Pulmonary artery endothelial cell (primary cell): ENCODE measurements at places on chromosomes 6 and 20. TPM values are rescaled to one million over a fixed set of nuclear protein-coding genes. Genes with fewer than 3 reads are reported as not detected.

Gene FAM184A
- total RNA-seq: 0.26 and 0.71 TPM in 2 replicates

Gene EDN3
- total RNA-seq: not detected in 2 replicates

Gene BMP5
- 0.11 TPM in 1 of 2 replicates, not detected in the other for total RNA-seq

Gene NRN1
- total RNA-seq: 1.7 and 4.2 TPM in 2 replicates

Gene VSX1
- total RNA-seq: not detected in 2 replicates

Gene CRISP2
- total RNA-seq: not detected in 2 replicates

DNA sequence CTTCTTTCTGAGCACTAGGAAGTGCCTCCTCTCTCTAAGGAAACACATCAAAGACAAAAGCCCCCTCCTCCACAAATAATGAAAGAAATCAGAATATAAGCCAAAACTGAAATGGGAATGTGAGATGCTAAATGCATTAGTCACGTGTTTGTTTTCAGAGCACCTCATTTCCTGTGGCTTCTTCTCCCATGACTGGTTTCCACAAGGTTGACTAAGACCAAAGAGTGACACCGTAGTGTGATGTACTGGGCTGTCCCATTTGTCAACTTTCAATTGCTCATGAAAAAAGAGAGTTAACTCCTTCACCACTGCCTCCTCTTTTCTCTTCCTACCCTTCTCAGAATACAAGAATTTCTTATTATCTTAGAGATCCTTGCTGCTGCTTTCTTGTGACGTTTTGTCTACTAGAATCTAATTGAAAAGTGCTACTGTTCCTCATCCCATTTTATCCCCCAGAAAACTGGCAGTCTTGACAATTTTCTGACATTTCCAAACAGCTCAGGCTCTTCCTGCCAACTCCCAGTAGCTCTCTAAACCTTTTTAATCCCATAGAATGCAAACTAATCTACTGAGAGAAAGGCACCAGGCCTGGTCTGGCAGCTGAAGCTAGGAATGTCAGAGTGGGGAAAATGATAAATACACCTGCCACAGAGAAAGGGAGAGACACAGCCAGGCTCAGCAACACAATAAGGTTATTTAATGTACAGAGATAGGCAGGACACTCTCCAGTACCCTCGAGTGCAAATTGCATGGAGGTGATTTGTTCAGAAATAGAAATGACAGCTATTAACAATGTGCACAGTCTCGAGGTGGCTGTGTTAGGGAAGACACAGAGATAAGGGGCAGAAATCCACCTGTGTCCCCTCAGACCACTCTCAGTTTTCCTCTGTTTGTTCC lies 671.7 kb upstream of the NRSN1 start:
- DNase-seq: no peak

- DNase-seq: no peak
Observed at GRCh38 chr20:43404878-43405277, 52.8 kb upstream of the SRSF6 start.

GRCh38 chr6:161434921-161435747 lies 161.3 kb upstream of the AGPAT4 start:
- no peak for DNase-seq

- no peak for DNase-seq
Observed at GRCh38 chr6:62272114-62272513, 13.9 kb downstream of the KHDRBS2 start.

DNA sequence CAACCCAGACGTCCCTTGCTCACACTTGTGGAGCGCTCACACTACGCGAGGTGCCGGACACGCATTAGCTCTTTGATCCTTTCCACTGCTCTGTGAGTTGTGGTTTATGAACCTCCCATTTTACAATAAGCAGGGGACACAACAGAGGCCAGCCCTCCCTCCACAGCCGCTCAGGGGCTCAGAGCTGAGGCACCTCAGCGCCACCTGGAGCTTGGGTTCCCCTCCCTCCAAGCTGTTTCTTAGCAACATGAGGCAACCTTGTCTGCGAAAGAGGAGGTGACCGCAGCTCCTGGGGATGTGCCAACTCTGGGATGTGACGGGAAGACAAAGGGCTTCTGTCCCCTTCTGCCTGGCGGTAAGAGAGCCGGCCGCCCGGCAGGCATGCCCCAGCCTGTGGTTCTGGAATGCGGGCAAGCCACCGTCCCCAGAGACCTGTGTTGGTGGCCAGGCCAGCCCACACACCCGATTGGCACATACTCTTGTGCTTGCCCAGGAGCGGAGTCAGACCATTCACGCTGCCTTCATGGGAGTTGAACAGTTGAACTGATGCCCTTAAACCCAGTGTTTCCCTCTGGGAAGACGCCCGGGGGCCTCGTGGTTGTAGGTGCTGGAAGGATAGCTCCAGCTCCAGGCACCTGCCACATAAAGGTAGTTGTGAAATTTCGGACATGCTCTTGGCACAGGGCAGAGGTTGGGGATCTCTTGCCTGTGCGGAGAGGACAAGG lies 44.5 kb downstream of the RBM38 start:
- DNase-seq: no peak

GRCh38 chr20:61861858-61862257 lies 203.8 kb downstream of the TAF4 start:
- no peak for DNase-seq

- DNase-seq: no peak
Observed at GRCh38 chr20:17059465-17059864, 167.4 kb upstream of the PCSK2 start.

GRCh38 chr6:137678451-137678850 lies 184.3 kb upstream of the OLIG3 start:
- DNase-seq: no peak

DNA sequence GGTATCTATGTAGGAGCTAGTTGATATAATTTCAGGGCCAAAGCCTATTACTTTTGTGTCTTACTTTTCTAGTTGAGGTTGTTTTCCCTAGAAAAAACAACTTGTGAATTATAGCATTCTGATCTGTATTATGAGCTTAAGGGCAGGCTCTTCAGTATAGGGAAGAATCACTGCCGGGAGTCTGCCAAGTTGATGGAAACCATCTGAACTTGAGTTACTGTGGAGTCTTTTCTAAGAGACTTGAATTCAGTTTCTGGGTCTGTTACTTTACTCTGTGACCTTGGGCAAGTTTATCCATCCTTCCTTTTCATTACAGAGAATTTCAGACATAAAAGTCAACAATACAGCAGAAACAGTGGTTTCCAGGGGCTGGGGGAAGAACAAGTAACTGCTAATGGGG lies 2.1 kb upstream of the CASS4 start:
- DNase-seq: no peak

DNA sequence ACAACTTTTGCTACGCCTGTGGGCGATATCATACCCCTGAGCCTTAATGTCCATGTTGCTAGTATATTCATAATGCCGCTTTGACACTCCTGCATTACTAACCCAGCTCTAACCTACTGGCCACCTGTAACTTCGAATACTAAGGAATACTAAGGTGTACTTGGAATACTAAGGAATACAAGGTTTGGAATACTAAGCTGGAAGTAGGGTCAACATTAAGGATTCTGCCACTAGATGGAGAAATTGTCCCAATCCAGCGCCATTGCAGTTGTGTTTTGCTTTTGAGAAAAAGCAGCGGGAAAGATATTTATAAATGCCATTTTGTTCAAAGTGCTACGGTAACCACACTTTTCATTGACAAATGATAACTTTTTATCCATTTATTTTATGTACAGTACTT lies 10.7 kb downstream of the TBXT start:
- DNase-seq: no peak

DNA sequence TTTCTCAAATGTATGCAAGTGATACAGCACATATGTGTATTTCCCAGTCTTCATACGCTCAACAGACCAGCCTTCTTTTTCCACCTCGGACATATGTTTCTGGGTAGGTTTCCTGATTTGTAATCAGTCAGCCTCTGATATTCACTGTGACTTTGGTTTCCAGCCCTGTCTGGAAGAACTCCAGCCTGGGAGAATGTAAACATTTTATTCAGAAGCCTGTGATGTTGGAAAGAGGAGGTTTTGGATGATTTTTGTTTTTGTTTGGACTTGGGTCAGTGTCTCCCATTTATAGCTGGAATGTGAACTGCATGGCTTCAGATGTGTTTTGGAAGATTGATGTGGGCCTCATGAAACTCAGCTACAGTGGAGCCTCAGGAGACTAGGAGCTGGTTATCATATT lies 172.2 kb upstream of the CENPW start:
- DNase-seq: no peak

DNA sequence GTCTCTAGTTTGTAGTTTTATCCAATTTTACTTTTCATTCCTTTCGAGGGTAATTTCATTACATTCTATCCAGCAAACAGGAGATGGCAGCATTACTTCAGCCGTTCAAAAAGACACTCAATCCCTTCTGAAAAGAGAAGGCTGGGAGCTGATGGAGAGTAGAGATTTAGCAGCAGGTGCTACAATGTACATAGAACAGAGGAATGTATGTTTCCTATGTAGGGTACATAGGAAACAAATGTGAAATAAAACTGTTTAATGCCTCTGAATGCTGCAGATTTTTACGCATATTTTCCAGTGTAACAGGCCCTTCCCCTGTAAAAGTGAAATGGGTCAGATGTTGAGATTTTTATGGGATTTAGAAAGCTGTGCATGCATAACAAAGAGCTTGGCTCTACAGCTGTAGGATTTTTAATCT lies 16.0 kb downstream of the RPS12 start:
- DNase-seq: no peak

- peak; percentile 17 for DNase-seq
Observed at GRCh38 chr6:167849846-167850459, 23.2 kb downstream of the AFDN start.

DNA sequence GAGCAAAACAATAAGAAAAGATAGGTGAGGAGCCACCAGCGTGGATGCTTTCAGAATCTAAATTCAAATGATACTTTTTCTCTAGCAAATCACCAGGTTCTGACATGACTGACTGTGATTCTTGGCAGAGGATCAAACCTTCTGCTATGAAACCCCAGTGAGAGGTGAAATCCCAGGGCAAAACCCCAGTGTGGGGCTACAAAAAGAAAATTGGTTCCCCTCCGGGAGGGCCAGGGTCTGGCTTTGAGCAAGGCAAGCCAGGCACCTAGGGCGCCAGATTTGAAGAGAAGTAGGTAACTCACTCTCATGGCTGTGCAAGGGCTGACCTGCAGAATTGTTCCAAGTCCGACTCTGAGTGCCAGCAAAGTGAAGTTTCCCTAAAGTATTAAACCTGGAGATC lies 20.2 kb upstream of the RALGAPA2 start:
- DNase-seq: no peak

DNA sequence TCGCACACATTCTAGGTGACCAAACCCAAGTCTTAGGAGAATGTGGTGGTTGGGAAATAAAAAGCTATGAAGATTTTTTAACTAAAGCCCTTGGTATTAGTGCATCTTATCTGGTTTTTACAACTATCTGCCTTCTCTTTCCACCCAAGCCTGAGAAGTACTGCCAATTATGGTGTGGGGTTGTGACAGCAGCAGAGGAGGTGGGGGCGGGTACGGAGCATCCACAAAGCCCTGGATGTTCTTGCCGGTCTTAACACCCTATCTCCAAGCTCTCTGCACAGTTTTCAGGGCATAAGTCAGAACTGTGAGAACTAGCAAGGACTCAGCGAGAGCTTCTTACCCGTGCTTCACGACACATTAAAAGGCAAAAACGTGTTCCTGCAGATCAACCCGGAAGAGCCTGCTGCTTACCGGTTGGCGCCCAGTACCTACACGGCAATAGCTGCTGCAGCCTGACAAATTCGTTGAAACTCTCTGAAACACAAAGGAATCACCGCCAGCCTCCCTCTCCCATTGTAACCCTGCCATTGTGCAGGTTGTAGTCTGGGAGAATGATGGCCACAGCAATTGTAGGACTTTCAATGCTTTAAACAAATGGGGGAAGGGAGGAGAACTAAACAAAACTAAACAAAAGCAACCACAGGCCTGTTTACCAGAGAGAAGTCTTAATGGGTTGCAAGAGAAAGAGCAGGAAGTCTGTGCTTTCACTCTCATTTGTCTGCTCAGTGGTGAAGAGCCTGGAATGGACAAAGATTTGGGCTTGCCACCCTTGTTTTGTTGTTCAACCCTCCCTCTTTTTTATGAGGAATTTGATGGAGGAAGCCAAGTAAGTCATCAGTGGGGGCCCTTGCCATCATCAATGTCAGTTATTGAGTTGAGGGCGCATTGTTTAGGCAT lies 461.0 kb upstream of the JARID2 start:
- DNase-seq: no peak

DNA sequence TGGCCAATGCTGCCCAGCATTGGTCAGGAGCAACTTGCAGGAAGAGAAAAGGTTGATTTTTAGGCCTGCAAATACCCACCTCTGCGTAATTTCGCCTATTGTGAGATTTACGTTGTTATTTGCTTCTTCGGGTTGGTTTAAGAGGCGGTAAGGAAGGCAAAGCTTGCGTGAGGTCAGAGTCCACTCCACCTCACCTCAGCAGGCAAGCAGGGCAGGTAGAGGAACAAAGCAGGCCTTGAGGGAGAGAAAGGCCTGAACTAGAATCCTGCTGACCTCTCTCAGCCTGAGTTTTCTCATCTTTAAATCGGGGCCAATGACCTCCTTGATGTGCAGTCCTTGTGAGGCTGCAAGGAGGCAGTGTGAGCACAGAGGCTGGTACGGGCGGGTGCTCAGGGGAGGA lies 239.1 kb downstream of the CDC5L start:
- no peak for DNase-seq

GRCh38 chr6:169979873-169980432 lies 228.5 kb downstream of the ERMARD start:
- DNase-seq: no peak

GRCh38 chr6:75602246-75603105 lies 796 bp downstream of the SENP6 start:
- DNase-seq: no peak

GRCh38 chr6:118945217-118945616 lies 10.3 kb upstream of the MCM9 start:
- no peak for DNase-seq

DNA sequence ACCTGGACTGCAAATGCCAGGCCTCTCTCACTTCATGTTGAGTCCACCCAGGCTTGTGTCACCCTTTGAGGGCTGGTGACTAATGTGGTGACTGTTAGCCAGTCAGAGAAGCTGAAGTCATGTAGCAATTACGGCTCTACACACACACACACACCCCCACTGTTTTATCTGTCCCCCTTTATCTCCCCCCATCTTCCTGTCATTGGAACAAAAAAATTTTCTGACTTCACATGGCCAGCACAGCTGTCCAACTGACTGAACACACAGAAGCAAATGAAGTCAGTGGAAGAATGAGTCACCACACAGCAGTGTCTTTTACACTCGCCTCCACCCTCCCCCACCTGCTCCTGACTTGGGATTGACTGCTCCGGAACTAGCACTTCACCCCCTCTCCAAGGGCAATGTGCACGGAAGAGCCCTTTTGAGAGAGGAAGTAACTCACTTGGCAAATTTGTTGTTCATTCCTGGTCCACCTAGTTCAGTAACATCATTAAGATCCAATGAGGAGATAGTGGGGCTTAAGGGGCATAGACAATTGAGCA lies 198.0 kb downstream of the RNF144B start:
- DNase-seq: peak; percentile 37

- DNase-seq: no peak
Observed at GRCh38 chr20:40568200-40568599, 120.8 kb downstream of the MAFB start.

GRCh38 chr6:133551847-133552341 lies 310.7 kb downstream of the EYA4 start:
- no peak for DNase-seq

- DNase-seq: no peak
Observed at GRCh38 chr6:33820243-33820642, 16.4 kb upstream of the MLN start.
